ENCODE measurements at places on chromosomes 12 and 14. TPM values are rescaled to one million over a fixed set of nuclear protein-coding genes. Genes with fewer than 3 reads are reported as not detected.

DNA sequence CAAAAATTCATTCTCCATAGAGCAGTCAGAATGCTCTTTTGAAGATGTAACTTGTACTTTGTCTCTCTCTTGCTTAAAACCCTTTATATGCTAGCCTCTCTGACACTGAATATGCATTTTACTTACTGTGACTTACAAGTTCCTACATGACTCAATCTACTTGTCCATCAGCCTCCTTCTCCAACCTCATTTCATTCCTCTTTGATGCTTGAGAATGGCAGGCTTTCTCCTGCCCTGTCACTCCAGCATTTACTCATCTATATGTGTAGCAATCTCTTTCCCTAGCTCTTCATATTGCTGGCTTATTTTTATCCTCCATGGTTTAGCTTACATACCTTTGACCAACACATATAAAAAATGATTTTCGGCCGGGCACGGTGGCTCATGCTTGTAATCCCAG, 561.9 kb downstream of the CCER1 start:
- no peak overlapping the region for H3K27ac ChIP-seq
- H3K4me3 ChIP-seq, result no peak overlapping the region
- no peak for DNase-seq
- H3K27me3 ChIP-seq, result no peaks in the 10 kb centered on the region
- no peaks in the 10 kb centered on the region for H3K36me3 ChIP-seq

DNA sequence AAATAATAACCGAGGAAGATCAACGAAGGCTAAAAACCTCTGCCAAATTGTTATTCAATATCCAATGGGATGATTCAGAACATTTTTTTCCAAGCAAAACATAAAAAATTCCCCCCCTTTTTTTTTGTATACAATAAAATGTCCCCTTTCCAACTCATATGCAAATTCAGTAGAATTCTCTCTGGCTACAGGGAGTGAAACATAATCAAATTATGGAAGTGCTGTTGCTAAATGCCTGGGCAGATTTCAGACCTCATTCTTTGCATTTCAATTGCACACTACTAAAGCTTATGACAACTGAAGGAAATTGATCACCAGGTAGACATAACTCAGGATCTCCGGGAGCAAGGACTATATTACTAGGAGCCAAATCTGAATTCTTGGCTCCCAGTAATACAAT, 51.0 kb downstream of the LMNTD1 start:
- H3K27ac ChIP-seq, result no peak overlapping the region
- H3K36me3 ChIP-seq, result peaks cover 87% of the 10 kb centered on the region
- no peaks in the 10 kb centered on the region for H3K27me3 ChIP-seq

DNA sequence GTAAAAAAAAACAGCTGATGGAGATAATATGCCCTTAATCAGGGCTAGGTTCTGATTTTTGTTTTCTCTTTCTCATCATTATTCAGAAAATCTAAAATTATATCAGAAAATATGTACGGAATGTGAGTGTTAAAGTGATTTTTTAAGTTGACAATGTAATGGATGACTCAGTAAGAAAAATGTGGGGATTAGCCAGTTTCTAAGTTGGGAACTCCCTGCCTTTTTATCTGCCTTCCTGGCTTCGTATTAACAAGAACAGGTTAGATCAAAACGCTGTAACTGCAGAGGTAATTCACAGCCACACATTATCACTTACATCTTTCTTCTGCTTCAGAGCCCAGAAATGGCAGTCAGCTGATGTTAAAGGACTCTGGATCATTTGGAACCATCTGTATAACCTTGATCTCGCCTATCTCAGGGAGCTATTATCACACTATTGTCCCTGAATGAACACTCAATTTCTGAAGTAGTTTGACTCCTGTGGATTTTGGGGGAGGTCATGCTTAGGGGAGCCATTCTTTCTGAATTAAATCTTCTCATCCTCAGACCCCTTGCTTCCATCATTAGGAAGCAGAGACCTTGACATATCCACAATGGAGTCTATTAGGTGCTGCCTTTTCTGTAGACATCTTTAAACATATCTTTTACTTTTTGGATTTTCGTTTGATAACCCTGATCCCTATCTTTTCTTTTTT, 135.7 kb upstream of the SLC16A7 start:
- H3K36me3 ChIP-seq, result no peaks in the 10 kb centered on the region
- H3K4me1 ChIP-seq, result no peaks in the 10 kb centered on the region
- H3K27ac ChIP-seq, result no peak overlapping the region

GRCh38 chr12:40525054-40525453, 167.2 kb upstream of the CNTN1 start:
- DNase-seq, result no peak
- H3K4me3 ChIP-seq, result no peak overlapping the region
- H3K36me3 ChIP-seq, result no peaks in the 10 kb centered on the region

DNA sequence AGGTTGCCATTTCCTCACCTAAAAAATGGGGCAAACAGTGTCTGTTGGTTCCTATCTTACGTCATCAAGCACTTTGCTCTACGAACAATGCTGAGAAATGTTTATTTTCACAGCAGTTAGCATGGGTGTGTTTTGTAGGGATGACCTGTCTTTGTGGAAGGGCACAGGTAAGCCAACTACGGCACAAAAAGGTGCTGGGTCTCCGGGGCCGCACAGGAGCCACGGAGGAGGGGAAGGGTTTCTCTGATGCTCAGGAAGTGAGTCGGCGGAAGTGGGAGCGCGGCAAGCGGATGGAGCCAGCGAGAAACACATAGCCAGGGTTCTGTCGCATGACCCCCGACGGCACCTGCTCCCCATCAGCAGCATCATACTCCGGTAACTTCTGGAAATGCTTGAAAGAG, 65.6 kb upstream of the TCL1B start:
- no peak overlapping the region for H3K4me3 ChIP-seq
- no peaks in the 10 kb centered on the region for H3K4me1 ChIP-seq
- H3K27me3 ChIP-seq, result no peaks in the 10 kb centered on the region
- no peaks in the 10 kb centered on the region for H3K36me3 ChIP-seq
- DNase-seq, result no peak
- no peak overlapping the region for H3K27ac ChIP-seq

DNA sequence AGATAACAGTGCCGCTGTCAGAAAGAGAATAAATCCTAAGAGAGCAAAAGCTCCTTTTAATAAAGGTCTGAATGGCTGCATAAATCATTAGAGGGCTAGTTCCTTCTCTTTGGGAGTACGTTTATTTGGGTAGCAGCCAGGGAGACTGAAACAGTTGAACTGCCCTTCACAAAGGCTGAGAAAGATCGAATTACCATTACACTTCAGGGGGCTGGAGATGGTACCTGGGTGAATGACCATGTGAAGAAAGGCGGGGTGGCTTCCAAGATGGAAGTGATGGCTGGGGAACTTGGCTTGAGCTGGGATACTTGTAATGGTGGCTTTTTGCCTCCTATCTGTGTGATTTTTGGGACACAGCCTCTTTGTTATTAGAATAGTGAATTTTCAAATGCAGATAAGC, 1.7 kb upstream of the FGD4 start:
- peaks cover 11% of the 10 kb centered on the region for H3K36me3 ChIP-seq
- peaks cover 12% of the 10 kb centered on the region for H3K4me1 ChIP-seq
- no peak overlapping the region for H3K4me3 ChIP-seq
- H3K27me3 ChIP-seq, result no peaks in the 10 kb centered on the region
- DNase-seq, result no peak

GRCh38 chr14:68968051-68968450, 11.1 kb downstream of the ACTN1 start:
- no peak overlapping the region for H3K4me3 ChIP-seq
- H3K36me3 ChIP-seq, result peaks cover 92% of the 10 kb centered on the region
- peak; percentile 38 for DNase-seq
- peaks cover 20% of the 10 kb centered on the region for H3K4me1 ChIP-seq
- H3K27me3 ChIP-seq, result no peaks in the 10 kb centered on the region

- H3K36me3 ChIP-seq, result no peaks in the 10 kb centered on the region
- DNase-seq, result no peak
- H3K27ac ChIP-seq, result no peak overlapping the region
These were observed 54.2 kb upstream of the PTHLH start for GRCh38 chr12:28026701-28027100.

The HOTAIR gene
- not detected for total RNA-seq

The VASH1 gene
- 23.8 TPM for total RNA-seq

Data from endodermal cell (in vitro differentiated cells).